ENCODE measurements at places on chromosomes 16 and 17.

DNA sequence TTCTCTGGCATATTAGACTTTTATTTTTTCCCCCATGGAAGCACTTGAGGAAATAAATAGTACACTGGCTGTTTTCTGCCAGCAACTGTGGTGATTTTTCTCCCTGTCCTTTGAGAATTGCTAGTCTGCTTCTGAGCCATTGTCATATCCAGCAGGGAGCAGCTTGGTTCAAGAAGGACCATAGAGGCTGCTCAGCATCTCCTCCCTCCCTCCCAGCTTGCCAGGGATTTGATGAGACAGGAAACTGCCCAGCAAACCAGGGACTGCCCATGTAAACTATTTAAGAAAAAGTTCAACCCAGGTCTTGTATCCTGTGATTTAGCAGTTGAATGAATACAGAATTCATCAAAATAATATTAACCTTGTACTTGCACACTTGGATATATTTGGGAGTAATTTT is 39.5 kb downstream of the CYB5B start:
- no peak for DNase-seq

- DNase-seq, result no peak
These were observed 405.1 kb downstream of the TOX3 start for GRCh38 chr16:52141871-52142270.

DNA sequence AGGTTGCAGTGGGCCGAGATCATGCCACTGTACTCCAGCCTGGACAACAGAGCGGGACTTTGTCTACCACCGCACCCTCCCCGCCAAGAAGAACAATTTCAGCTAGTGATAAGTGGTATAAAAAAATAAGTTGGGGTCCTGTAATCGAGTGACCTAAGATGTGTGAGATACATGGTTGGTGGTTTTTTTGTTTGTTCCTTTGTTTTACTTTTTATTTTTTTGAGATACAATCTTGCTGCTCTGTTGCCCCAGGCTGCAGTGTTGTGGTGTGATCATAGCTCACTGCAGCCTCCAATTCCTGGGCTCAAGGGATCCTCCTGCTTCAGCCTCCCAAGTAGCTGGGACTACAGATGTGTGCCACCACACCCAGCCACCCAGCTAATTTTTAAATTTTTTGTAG is 58.7 kb downstream of the PITPNC1 start:
- DNase-seq, result no peak

GRCh38 chr17:78979780-78980623 is at the start of gene LGALS3BP:
TSS of gene LGALS3BP (minus strand) at chr17:78979923. CDS start at chr17:78977191, 2,732 bp downstream.
- no peak for DNase-seq
